Fibroblast of gingiva (primary cell): ENCODE measurements at places on chromosomes 7 and 10.
A peak's percentile ranks its signal among the peaks of the same experiment; 100 is the strongest.

GRCh38 chr10:36720895-36721294 lies 404.5 kb upstream of the ANKRD30A start:
- DNase-seq: no peak

DNA sequence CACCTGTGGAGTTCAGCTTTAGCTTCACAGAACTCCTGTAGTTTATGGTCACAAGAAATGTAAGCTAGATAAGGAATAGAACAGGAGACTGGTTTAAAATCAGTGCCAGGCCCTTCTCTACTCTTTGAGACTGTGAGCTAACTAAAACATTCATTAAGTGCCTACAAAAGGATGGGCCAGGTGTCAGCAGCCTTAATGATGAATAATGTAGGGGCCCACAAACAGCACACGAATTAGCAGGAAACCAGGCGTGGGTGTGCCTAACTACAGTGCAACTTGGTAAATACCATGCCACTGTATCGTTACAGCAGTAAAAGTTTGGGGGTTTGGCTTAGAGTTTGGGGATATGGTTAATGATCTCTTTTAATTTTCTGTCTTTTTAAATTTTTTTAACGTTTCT lies 6.1 kb upstream of the ABLIM1 start:
- DNase-seq: no peak

- peak; percentile 15 for DNase-seq
These were observed 20.9 kb downstream of the SLC25A13 start for GRCh38 chr7:96300986-96301385.

DNA sequence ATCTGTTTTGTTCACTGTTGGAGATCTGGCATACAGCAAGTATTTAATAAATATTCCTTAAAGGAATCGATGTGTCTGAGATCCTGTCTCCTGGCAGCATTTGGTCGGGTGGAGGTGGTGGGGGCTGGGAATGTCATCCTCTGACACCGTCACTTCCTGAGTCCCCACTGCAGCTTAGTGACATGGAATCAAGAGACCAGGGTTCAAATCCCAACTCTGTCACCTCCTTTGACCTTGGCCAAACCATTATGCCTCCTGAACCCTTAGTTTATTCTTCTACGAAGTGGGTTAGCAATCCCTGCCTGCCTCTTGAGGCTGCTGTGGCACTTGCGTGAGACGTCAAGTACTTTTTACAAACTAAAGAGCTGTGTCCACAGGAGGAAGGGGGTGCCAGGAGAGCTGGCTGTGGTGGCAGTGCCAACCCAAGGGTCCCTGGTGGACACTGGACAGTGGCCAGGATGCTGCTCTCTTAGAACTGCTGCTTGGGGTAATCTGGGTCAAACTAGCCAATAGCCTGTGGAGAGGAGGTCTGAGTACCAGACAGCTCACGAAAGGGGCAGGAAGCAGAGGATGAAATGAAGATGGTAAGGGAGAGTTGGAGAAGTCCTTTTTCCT lies 8.0 kb upstream of the ZMIZ1 start:
- no peak for DNase-seq

DNA sequence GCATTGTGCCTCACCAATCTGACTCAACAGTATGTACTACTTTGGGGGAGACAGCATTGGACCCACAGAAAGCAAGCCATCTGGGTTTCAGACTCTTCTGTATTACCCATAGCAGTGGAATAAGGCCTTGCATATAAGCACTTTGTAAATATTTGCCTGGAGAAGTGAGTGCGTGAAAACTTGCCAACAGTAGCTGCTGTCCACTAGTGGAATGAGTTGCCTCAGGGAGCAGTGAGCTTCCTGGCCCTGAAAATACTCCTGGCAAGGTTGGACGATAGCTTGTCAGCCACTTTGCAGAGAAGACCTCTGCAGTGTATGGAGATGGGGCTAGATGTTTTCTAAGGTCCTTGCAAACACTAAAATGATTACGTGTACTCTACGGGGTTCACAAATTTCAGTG lies 21.6 kb downstream of the GARS1 start:
- DNase-seq: no peak

DNA sequence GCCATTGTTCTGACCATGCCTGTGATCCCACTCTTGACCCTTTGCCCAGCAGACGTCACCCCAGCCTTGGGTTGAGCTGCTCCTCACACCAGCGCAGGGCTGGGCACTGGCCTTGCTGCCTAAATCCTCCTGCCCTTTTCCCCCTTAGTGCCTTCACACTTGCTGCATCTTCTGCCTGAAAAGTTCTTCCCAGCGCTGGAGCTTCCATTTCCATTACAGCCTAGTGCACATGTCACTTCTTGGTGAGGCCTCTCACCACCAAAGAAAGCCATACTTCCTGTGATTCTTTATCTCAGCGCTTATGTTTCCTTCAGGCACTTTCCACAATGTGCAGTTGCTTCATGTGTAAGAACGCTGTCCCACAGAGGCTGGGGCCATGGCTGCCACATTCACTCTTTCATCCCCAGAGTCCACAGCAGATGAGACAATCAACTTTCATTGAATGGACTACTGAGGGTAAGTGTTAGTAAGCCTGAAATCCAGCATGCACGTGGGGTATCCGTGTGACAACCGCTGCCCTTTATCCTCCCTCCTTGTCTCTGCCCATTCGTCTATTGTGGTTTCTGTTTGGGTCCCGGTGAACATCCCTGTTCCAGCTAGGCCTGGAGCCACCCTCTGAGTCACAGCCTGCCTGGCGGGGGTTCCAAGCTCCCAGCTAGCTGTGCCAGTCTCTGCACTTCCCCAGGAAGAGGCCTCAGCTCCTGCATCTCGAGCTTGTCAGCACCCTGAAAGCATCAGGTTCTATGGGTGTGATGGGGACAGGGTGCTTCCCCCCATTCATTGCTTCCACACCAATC lies 37.3 kb downstream of the ADRA2A start:
- DNase-seq: peak; percentile 17

DNA sequence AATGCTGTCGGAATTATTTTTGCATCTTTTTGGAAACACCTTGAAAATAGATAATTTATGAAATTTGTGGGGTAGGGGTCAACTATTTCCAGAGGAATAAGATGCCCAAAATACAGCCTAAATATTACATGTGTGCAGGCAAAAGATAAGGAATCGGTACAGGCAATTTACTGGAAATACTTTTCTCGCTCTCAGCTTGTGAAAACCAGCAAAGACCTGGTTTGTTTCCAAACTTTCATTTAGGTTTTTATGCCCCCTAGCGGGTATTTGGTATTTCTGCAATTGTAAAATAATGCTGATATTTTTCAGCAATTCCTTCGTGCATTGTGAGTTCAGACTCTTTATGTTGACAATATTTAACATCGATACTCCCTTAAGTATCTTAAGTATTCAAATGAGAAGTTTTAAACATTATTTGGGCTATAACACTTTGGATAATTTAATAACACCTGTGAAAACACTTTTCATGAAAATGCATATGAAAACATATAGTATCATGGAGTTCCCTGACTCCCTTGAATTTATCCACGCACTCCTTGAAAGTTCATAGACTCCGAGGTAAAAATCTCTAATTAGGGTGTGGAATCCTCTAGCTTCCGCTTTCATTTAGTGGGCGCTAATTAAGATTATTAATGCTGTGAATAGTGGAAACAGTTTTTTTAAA lies 132.4 kb downstream of the TSPAN12 start:
- peak; percentile 38 for DNase-seq

GRCh38 chr10:103125323-103126267 lies 67.5 kb downstream of the NT5C2 start:
- no peak for DNase-seq

GRCh38 chr10:106991091-106991490 lies 173.4 kb downstream of the SORCS1 start:
- no peak for DNase-seq

DNA sequence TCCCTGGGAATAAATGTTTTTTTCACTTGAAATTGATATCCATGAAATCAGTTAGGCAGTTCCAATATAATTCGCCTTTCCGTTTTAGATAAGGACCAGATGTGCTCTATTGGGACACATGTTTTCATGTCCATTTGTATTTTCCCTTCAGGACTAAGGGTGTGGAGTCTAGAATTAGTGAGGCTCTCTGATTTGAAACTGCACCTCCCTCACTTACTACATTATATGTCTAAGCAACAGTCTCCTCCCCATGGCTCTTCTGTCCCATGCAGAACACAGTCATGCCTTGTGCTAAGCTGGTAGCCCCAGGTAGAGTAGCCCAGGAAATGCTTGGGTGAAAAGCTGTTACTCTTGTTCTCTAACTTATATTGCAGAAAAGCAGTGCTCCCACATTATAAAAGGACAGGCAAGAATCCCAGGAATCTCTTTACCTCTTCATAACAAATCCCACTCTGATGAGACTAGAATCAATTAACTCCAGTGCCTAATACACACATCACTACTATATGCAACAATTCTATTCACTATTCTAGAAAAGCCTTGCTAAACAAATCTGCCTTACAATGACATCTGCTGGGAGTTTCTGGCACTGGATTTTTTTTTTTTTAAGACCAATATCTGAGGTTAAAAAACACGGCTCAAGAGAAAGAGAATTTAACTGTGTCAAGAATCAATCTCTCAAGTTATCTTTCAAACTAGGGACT lies 293.9 kb downstream of the SNX13 start:
- peak; percentile 58 for DNase-seq

DNA sequence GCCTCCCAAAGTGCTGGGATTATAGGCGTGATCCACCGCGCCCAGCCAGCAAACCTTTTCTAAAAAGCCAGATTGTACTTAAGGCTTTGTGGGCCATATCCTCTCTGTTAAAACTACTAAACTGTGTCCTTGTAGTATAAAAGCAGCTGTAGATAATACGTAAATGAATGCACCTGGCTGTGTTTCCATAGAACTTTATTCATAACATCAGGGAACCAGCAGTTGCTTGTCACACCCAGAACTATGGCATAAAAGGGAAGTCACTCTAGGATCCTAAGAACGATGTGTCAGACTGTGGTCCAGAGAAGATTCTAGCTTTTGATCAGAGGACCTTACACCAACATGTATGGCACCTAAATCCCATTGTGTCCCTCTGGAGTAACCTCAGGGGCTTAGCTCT lies 63.0 kb downstream of the DENND2A start:
- DNase-seq: no peak

DNA sequence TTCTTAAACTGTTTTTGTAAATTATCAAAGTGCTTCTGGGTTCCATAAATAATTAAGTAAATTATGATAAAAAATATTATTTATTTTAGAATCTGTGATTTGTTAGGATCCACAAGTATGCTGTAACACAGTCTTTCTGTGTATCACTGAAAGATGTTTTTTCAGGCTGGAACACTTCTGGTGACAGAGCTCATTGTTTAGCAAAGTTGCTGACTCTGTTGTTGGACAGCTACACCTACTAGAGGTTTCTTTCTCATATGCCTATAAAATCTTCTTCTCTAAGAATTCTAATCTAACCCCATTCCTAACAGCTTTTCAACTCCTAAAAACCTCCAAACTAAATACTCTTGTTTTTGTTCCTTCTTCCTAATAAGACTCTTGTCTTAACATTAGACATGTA lies 176.8 kb downstream of the THSD7A start:
- no peak for DNase-seq

DNA sequence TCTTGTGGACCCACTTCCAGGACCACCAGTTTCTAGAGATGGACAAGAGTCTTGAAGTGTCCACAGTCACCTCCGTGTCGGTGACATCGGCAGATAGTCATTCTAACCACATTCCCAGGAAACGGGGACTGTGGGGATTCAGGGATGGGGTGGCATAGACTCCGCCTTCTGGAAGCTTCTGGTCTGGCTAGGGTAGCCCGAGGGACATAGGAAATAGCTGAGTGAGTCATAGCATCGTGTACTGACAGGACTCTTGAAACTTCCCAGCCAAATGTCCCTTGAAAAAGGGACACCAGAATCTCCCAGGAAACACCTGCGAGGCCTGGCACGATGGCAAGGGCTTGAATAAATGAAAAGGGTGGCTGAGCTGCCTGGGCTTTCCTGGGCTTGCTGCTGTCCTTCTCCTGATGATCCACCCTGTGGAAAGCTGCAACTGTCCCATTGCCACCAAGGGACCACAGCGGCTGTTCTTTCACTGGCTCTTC lies 84.1 kb upstream of the LRRC4 start:
- no peak for DNase-seq

DNA sequence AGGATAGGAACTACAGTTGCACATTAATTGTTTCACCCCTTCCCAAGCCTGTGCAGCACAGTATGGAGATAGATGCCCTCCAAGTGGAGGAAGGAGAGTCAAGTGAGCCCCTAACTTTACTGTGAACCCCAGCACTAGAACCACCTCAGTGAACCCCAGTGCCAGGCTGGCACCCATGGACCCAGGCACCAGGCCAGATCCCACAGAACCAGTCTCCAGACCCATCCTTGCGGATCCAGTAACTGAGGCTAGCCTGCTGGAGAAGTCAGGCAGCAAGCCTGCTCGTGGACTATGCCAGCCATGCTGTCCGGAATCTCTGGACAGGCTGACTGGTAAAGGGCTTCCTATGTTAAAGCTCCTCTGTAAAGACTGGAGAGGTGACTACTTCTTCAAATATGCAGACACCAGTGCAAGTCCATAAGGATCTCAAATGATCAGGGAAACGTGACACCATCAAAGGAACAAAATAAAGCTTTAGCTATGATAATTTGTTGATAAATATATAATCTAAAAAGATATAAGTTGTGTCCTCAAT lies 27.7 kb downstream of the SHOC2 start:
- DNase-seq: no peak

- DNase-seq: peak; percentile 80
These were observed 230.9 kb downstream of the ZEB1 start for GRCh38 chr10:31549896-31550295.

DNA sequence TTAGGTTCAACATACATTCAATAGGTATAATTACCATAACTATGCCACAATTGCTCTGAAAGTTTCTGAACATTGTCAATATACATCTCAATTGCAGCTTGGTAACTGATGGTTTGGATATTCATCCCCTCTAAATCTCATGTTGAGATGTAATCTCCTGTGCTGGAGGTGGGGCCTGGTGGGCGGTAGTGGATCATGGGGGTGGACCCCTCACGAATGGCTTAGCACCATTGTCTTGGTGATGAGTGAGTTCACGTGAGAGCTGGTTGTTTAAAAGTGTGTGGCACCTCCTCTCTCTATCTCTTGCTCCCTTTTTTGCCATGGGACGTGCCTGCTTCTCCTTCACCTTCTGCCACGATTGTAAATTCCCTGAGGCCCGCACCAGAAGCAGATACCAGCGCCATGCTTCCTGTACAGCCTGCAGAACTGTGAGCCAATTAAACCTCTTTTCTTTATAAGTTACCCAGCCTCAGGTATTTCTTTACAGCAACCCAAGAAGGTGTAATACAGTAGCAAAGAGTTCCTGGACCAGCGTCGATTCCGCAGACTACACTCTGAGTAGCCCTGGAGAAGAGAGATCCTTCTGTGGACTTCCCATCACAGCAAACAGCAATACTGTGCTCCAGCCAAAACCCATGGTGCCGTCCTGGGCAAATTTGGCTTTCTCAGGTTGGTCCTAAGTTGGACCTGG lies 83.8 kb upstream of the GRB10 start:
- DNase-seq: no peak

DNA sequence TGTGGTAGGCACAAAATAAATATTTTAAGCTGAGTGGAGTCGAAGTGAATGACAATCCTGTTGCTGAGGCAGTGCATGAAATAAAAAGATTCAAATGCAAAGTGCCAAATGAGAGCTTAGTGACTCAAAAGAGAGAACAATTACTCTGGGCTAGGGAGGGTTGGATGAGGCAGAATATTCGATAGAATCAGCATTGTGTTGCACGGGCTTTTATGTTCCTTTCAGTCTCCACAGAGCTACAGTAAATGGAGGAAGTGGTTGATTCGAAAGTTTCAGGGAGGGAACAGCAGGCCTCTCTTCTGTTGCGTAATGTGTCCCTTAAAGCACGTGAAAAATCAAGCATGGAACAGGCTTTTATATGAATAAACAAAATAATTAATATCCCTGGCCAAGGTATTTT lies 599.3 kb upstream of the CELF2 start:
- DNase-seq: no peak

GRCh38 chr7:145986248-145986874 lies 130.2 kb upstream of the CNTNAP2 start:
- no peak for DNase-seq
